ENCODE measurements at places on chromosomes 12 and 14.

DNA sequence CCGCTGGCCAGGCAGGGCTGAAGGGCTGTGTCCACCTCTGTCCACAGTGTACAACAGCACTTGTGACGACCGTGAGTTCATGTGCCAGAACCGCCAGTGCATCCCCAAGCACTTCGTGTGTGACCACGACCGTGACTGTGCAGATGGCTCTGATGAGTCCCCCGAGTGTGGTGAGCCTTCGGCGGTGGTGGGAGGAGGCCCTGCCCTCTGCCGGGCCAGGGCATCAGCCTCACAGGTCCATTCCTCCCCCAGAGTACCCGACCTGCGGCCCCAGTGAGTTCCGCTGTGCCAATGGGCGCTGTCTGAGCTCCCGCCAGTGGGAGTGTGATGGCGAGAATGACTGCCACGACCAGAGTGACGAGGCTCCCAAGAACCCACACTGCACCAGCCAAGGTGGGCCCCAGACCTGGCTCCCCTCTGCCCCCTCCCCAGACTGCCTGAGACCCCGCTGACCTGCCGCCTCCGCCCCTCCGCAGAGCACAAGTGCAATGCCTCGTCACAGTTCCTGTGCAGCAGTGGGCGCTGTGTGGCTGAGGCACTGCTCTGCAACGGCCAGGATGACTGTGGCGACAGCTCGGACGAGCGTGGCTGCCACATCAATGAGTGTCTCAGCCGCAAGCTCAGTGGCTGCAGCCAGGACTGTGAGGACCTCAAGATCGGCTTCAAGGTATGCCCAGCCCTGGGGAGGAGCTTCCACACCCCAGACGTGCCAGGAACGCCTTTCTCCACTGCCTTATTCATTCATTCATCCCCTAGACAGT is 20.8 kb upstream of the NXPH4 start:
- DNase-seq = no peak

GRCh38 chr12:69533844-69534243 is 51.4 kb upstream of the CCT2 start:
- no peak for DNase-seq

DNA sequence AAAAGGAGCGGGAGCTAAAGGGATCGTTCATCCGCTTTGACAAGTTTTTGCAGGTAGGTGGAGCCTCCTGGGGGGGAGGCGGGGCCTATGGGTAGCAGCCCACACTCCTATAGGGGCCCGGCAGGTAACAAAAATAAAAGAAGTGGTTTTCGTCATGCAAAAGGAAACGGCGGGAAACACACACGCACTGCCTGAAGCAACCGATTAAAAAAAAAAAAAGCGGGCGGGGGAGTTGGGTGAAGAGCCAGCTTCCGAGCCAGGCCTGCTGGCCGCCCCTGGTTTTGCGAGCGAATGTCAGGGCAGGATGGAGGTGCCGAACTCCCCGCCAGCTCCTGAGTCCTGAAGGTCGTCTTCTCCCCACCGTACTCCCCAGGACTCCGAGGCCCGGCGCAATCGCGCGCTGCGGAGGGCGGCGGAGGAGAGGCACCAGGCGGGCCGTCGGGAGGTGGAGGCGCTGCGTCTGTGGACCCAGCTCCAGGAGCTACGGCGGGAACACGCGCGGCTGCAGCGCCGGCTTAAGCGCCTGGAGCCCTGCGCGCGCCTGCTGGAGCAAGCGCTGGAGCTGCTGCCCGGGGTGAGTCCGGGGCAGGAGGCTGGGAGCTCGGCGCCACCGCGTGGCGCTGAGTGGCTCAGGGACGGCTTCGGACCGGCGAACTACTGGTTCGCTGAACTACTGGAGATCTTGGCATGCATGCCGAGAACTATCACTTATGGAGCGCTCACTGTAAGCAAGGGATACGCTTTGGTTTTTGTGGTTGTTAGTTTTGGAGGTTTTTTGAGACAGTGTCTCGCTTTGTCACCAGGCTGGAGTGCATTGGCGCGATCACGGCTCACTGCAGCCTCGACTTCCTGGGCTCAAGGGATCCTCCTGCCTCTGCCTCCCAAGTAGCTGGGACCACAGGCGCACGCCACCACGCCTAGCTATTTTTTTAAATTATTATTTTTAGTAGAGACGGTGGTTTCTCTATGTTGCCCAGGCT is 3.6 kb downstream of the CFAP73 start:
- peak; percentile 44 for DNase-seq

DNA sequence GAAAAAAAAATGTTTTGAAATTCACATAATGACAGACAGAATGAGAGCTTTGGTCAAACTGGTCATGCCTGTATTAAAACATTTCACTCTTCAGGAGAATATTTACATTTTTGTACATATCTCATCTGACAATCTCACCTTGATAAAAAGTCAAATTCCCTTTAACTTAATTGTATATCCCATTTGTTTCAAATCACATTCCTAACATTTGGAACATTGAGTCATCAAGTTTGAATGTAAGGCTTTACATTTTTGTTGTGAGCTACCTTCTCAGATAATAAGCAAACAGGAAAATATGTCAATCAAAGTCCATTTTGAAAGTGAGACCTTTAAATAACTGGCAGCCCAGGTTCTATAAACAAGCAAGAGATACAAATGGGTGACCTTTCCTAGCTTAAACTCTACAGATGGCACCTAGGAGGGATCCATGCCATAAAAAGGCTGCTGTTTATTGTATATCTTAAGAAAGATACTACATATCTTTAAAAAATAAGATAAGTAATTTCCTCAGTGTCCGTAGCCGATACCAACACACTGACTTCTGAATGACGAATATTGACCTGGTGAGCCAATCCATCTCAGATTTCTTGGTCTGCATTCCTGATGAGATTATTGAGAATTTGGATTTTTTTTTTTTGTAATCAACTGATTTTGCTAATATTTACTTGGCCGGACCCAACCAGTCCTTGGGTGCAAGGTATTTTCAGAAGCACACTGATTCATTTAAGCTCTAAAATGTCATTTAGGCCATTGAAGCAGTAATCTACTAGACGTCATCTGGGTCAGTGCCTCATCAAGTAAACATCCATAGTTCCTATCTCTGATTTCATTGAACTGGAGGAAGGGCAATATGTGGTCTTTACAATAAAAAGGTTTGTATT is 259.6 kb downstream of the BTG1 start:
- no peak for DNase-seq

- DNase-seq = no peak
Measured at GRCh38 chr14:49367696-49368095, 218.5 kb downstream of the RPS29 start.

GRCh38 chr12:47071241-47071852 is 8.1 kb upstream of the PCED1B start:
- DNase-seq = no peak
